ENCODE measurements at places on chromosomes 12 and 14. TPM values are rescaled to one million over a fixed set of nuclear protein-coding genes. Genes with fewer than 3 reads are reported as not detected.
A peak's percentile ranks its signal among the peaks of the same experiment; 100 is the strongest.

Gene SMARCC2
- total RNA-seq: 114 TPM

DNA sequence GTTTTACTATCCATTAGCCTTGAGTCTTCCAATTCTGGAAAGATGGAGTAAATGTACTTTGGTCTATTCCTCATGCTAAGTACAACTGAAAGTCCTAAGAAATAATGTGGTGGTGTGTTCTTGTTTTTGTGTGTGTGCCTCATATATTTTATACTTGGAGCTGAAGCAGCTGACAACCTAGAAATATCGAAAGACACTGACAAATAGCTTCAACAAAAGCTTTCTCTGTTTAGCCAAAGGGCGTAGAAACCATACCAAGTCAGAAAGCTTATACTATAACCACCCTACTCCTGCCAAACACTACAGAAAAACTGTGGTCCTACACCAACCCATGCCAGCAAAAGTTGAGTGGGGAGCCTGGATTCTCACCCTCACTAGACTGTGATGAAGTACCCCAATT lies 188.4 kb downstream of the GPHN start:
- no peak overlapping the region for H3K27ac ChIP-seq
- no peak overlapping the region for H3K4me3 ChIP-seq
- no peaks in the 10 kb centered on the region for H3K4me1 ChIP-seq
- no peak for DNase-seq

DNA sequence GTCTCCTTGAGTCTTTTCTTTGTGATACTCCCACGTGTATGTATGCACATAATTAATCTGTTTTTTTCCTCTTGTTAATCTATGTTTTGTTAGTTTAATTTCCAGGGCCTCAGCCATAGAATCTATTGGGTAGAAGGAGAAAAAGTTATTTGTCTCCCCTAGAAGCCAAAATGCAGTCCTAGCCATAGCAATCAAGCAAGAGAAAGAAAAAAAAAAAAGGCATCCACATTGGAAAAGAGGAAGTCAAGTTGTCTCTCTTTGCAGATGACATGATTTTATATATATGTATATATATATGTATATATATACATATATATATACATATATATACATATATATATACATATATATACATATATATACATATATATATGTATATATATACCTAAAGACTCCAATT lies 25.4 kb upstream of the ETV6 start:
- H3K27me3 ChIP-seq: no peaks in the 10 kb centered on the region
- no peak overlapping the region for H3K27ac ChIP-seq
- no peaks in the 10 kb centered on the region for H3K36me3 ChIP-seq
- no peak for DNase-seq
- H3K4me3 ChIP-seq: no peak overlapping the region

GRCh38 chr14:69999261-69999674 lies 120.1 kb downstream of the SMOC1 start:
- no peaks in the 10 kb centered on the region for H3K4me1 ChIP-seq
- H3K27me3 ChIP-seq: no peaks in the 10 kb centered on the region
- peak overlapping the region; percentile 50 for H3K27ac ChIP-seq
- H3K4me3 ChIP-seq: no peak overlapping the region
- H3K36me3 ChIP-seq: no peaks in the 10 kb centered on the region

GRCh38 chr14:24960816-24961215 lies 89.1 kb downstream of the STXBP6 start:
- H3K36me3 ChIP-seq: no peaks in the 10 kb centered on the region
- H3K4me3 ChIP-seq: no peak overlapping the region
- no peaks in the 10 kb centered on the region for H3K4me1 ChIP-seq
- DNase-seq: no peak

- no peaks in the 10 kb centered on the region for H3K27me3 ChIP-seq
- H3K36me3 ChIP-seq: no peaks in the 10 kb centered on the region
- H3K4me1 ChIP-seq: no peaks in the 10 kb centered on the region
- no peak for DNase-seq
- peak overlapping the region; percentile 71 for H3K4me3 ChIP-seq
Measured at GRCh38 chr14:55025948-55026347, 951 bp downstream of the WDHD1 start.

DNA sequence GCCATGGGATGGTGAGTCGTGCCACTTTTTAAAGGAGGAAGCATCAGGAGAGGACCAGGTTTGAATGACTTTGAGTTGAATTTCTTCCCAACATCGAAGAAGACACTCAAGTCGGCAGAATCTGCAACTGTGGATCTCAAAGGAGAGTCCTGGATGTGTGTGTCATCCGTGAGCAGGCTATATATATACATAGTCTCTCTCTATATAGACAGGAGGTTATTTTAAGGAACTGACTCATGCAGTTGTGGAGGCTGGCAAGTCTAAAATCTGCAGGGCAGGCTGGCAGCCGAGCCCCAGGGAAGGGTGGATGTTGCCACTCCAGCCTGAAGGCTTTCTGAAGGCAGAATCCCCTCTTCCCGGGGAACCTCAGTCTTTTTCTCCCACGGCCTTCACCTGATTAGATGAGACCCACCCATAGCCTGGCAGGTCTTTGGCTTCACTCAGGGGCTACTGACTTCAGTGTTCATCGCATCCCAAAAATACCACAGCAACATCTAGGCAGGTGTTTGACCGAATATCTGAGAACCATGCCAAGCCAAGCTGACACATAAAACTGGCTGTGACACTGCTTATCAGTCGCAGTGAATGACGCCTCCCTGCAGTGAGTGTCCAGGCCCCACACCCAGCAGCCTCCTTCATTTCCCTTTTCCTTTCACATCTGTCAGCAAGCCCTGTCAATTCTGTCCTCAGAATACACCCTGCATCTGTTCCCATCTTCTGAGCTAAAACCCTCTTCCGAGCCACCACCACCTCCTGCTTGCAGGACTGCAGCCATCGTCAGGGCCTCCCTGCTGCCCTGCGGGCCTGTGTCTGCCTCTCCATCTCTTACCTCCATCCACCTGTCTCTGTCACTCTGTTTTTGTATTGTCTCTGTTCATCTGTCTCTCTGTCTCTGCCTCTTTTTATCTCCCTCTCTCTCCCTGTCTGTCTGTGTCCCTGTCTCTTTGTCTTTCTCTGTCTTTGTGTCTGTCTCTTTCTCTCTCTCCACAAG lies 54.0 kb downstream of the ZNF664 start:
- H3K4me3 ChIP-seq: no peak overlapping the region
- no peak for DNase-seq
- peaks cover 4% of the 10 kb centered on the region for H3K4me1 ChIP-seq
- no peaks in the 10 kb centered on the region for H3K27me3 ChIP-seq

Data from breast epithelium (tissue), 4 donors.